Fibroblast of skin of left biceps (primary cell): ENCODE measurements at places on chromosomes 4 and X.
A peak's percentile ranks its signal among the peaks of the same experiment; 100 is the strongest.

- no peak for DNase-seq
These were observed 48.9 kb upstream of the GRID2 start for GRCh38 chr4:92254767-92255442.

GRCh38 chrX:153934148-153934761 is 582 bp downstream of the NAA10 start:
- no peak for DNase-seq

DNA sequence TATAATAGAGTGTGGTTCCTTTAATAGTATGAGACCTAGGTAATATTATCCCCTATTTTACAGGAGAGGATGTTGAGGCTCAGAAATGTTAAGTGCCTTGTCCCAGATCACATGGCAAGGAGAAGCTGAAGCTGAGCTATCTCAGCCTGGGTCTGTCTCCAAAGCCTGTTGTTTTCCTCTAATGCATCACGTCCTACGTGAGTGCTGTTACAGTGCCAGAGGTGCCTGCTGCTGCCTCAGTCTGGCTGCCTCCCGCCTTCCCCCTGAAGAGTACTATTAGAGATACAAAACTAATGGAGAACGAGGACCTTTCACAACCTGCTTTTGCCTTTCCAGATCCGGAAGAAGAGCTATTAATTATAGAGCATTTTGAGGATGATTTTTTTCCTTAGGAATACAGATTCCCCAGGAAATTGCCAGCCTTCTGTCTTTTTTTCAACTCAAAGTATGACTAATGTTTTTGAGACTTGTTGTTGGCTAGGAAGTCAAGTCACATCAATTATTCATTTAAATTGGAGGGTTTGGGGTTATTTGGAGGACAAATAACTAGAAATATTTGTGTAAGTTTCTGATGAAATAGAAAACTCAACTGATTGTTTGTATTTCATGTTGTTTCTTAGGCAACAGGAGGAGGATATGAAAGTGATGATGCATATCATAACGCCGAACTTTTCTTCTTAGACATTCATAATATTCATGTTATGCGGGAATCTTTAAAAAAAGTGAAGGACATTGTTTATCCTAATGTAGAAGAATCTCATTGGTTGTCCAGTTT is 43.9 kb upstream of the MTMR1 start:
- DNase-seq, result peak; percentile 14

DNA sequence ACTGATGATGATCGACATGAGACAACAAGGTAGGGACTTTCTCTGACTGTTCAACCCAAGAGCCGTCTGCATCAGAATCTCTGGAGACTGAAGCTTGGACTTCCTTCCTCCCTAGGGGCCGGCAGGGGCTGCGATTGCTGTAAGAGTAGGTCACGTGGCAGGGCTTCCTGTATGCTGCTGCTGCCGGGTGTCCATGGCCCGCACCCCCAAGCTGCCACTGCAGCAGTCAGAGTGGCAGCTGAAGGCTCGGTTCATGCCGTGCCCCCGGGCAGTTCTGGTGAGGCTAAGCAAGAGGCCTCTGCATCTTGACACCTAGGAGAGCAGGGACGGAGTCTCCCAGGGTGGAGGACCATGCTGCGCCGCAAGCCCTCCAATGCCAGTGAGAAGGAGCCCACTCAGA is at the start of gene SASH3:
Gene SASH3, plus strand, starts transcription at position 203 of the 400 bp plus-strand sequence. Its CDS starts 149 bp downstream, at position 352.
- no peak for DNase-seq

GRCh38 chrX:24720036-24720435 is 26.3 kb downstream of the POLA1 start:
- no peak for DNase-seq

- DNase-seq, result peak; percentile 52
These were observed 528.9 kb upstream of the ARX start for GRCh38 chrX:25544641-25545040.

GRCh38 chrX:120380699-120381098 is 18.8 kb downstream of the ATP1B4 start:
- no peak for DNase-seq

DNA sequence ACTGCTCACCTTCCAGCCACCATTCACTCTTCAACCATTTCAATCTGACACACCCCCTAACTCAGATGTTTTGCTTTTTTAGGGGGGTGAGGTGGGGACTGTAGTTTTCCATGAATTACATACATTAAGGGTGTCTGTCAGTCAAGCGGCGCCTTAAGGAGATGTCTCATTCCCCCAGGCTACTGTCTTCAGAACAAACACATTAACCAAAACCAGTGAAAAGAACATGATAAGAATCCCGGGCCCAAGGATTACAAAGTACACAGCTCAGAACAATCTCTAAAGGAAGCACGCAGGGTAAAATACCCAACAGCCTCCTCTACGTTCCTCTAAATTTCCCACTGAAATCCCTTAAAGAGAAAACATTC is 62.5 kb upstream of the IRF2 start:
- DNase-seq, result no peak

DNA sequence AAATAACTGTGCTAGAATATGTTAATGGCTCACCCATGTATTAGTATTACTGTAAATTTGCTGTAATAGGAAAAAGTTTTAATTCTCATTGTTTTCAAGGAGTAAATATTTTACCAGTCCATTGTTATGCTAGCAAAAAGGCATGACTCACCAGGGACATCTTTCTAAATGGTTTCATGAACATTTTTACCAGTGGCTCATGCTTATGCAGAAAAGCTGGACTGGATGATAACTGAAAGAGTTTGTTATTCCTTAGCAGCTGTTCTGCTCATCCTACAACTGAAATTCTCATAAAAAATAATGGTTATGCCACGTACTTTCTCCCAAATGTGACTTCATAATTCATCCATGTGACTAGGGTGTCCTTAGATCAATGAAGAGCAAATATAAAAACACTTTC is 111.9 kb upstream of the PCDH18 start:
- no peak for DNase-seq

GRCh38 chr4:21410372-21410771 is 538.2 kb downstream of the KCNIP4 start:
- no peak for DNase-seq

DNA sequence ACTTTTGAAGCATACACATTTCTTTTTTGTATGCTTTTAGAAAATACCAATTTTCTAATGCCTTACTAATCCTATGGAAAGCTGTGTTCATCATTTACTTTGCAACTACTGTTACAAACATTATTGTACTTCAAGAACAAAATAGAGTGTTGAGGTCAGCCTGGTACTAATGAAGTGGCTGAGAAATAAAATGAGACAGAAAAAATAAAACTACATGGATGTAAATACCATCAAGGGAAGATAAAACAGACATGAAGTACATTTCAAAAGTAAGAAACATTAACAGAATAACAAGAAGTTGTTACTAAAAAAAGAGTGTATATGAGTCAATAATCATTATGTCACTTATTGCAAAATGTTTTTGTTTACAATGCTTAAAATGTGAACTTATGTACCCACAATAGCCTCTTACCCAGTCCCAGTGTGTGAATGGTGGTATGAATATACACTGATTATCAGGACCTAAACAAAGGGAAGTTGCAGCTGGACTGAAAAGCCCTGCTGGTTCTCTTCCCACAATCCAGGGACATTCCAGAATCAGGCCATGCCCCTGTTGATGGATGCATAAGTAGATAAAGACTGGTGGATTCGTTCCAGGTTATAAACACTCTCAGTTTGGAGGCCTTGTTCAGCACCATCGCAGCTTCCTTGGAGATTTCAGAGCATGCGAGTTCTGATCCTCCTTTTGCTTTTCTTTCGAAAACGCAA is 2.4 kb upstream of the CSN3 start:
- no peak for DNase-seq

- peak; percentile 33 for DNase-seq
These were observed 54.6 kb upstream of the RAPGEF2 start for GRCh38 chr4:159048166-159048886.

GRCh38 chrX:41303013-41303412 is 30.9 kb upstream of the DDX3X start:
- no peak for DNase-seq

DNA sequence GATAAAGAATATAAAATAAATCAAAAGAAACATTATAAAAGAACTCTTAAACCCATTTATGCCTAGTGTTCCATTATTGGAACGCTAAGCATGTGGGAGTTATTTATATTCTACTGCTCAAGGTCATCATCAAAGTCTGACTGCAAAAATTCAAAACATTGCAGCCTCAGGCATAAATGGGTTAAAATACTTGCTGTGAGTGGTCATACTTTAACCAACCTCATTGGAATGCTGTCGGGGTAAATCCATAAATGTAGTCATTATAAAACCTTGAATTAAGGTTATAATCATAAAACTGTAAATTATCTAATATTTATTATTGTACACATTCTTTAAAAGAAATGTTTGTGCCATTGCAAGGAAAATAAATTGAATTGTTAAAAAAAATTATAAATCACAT is 55.0 kb downstream of the RPS6KA6 start:
- DNase-seq, result no peak

DNA sequence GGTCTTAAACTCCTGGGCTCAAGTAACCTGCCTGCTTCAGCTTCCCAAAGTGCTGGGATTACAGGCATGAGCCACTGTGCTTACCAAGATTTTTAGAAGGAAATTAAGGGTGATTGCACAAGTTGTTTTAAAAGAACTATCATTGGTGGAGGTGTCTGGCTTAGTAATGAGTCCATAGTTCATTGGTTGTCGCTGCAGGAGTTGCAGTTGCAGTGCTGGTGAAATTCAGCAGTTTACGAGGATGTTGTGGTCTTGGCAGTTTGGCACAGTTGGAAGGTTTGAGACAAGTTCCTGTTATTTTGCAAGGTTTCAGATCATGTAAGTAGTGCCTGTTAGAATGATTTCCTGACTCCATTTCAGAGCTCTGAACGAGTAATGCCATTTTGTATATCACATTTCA is 48.1 kb downstream of the RAB40AL start:
- DNase-seq, result no peak

DNA sequence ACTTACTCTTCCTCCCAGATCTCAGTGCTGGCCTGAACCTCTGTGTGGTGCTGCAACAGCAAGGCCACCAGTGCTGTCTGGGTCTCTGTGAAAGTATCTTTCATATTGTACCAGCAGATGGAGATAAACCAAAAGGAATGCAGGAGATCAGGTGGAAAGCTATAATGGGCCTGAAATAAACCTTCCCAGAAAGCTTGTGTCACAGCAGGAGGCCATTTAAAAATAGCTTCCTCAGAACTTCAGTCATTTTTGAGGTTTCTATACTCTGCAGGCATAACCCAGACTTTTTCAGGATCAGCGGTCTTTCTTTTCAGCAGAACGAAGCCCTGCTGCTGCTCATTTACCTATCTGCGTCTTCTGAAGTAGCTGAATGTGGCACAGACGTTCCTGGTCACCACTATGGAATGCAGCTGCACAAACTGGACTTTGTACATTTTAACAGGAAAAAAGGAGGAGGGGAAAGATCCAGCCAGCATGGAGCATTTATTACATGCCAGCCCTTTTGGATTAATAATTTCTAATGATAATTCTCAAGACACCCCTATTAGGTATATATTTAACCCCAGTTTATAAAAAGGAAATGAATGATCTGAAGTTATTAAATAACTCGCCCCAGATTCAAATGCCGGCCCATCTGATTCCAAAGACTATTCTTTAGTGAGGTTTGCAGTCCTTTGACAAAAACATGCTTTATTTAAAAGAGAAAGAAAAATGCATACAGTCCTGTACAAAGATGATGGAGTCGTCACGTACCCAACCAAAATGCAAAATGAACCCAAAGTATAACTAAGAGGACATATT is 119.7 kb downstream of the NFKB1 start:
- peak; percentile 77 for DNase-seq

DNA sequence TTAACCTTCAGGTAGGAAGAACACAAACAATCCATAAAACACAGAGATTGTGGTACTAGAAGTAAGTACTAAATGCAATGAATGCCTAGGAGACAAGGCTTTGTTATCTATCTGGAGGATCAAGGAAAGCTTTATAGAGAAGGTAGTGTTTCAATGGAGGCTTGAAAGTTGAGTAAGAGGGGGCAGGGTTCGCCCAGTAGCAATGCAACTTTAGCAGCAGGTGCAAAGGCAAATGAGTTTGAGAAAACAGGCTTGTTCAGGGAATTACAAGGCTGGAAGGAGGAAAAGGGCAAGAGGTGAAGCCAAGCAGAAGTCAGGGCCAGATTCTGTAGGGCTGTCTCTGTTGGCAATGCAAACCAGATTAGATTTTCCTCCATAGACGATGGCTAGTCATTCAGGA is 35.5 kb upstream of the AMELX start:
- DNase-seq, result no peak

- no peak for DNase-seq
These were observed 18.5 kb downstream of the TBL1X start for GRCh38 chrX:9483376-9483775.

- DNase-seq, result no peak
These were observed 142.0 kb downstream of the RTL3 start for GRCh38 chrX:78517124-78517523.

DNA sequence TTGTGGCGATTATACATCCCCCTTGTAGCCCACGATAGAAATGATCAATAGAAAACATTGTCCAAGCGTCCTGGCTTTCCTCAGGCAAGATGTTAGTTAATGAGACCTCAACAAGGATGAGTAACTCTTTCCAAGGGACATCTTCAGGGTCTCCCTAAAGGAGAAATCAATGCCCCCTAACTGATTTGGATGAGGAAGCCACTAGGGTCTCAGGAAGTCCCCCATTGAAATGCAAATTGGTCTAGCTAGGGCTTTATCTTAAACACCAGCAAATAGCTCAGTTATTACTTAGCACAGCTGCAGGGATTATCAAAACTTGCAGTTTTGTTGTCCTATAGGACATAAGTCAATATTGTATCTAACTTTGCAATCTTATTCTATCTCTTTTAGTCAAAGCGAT is 721.5 kb downstream of the IL1RAPL1 start:
- no peak for DNase-seq

DNA sequence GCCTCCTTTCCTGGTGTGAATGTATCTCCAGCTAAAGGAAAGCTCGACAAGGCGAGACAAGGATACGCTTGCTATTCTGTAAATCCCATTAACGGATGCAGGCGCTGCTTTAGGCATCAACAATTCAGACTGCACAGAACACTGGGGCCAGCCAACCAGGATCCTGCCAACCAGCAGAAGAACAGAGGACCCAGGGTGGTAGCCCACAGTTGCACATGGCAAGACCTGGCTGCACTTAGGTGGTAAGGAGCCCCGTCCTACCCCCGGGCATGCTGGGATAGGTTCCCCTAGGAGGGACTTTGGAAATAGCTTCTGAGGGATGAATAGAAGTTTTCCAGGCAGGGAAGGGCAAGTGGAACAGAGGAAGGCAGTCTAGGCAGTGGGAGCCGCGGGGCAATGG is 20.7 kb downstream of the PSAPL1 start:
- no peak for DNase-seq

DNA sequence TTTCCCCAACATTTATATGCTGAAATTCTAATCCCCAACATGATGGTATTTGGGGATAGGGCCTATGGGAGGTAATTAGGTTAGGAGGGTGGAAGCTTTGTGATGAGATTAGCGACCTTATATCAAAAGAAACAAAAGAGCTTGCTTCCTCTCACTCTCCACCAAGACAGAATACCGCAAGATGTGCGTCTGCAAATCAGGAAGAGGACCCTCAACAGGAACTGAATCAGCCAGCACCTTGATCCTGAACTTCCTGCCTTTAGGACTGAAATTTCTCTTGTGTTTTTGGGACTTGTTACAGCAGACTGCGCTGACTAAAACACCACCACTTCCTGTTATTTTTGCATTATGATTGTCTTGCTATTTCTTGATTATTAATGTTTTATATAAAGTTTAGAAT is 1889.4 kb downstream of the C4orf33 start:
- no peak for DNase-seq
